ENCODE measurements at places on chromosomes 3 and 15.

DNA sequence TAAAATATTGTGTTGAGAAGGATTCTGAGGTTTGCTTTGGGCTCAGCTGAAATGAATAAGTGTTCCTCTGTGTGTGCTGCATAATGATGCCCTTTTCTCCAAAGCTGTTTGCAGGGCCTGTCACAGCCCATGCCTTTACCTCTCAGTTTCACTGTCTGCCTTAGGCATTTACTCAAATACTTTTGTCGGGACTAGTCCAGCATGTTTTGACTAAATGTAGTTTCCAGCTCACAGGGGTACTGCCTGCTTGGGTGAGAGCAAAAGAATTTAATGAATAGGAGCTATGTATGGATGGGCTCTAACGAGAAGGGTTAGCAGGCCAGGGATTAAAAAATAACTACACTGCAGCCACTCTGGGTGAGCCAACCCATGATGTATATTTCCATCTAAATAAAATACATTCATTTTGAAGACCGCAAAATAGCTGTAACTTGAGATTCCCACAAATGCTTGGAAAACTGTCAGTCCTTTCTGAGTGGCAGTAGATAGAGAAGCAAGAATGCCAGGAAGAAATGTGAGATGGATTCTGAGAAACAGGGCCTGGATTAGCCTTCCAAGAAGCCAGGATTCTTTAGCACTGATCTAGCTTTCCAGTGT, 549.2 kb upstream of the TBL1XR1 start:
- DNase-seq: no peak

DNA sequence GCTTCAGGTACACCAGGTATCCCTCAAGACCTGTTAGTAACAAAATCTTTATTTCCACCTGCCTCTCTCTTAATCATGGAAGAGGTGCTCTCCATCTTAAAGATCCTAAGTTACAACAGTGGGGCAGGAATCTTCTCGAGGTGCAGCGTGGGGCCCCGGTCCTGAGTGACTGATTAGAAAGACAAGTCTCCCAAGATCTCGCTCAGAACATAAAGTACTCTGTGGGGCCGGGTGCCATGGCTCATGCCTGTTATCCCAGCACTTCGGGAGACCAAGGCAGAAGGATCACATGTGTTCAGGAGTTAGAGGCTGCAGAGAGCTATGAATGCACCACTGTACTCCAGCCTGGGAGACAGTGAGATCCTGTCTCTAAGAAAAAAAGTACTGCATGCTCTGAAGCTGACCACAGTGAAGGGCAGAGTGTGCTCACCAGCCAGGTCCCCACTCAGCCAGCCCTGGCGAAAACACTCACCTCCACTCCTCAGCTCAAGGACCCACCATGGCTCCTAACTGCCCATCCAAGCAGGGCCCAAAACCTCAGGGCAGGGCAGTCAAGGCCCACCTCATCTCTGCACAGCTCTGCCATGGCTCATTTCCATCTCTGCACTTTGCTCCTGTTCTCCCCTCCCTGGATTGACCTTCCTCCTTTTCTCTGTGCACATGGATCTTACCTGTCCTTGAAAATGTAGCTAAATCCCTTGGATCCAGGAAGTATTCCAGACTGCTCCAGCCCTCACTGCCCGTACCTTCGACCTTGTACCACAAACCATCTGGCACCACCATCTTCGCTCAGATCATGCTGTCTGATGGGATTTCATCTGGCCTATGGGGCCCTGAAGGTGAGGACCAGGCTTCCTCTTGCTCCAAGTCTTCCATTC, 7.1 kb downstream of the SEMA7A start:
- no peak for DNase-seq

- DNase-seq: no peak
Observed at GRCh38 chr15:96381463-96381862, 51.0 kb downstream of the NR2F2 start.

DNA sequence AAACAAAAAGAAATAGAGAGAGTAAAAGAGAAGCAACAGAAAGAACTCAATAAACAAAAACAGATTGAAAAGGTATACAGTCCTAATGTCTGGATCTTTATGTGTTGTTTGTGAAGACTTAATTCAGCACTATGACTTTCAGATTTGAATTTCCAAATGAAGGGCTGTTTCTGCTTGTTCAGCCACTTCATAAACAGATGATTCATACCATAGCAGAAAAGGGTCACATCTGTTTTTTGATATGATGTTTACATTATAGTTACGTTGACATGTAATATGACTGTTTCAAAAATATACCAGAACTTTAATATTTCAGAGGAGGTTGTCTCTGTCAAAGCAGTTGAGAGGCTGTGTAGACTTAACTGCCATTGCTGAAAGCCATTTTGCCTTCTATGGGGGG, 24.1 kb downstream of the ASB14 start:
- DNase-seq: no peak

GRCh38 chr3:71185733-71186455, 397.6 kb downstream of the FOXP1 start:
- DNase-seq: no peak

DNA sequence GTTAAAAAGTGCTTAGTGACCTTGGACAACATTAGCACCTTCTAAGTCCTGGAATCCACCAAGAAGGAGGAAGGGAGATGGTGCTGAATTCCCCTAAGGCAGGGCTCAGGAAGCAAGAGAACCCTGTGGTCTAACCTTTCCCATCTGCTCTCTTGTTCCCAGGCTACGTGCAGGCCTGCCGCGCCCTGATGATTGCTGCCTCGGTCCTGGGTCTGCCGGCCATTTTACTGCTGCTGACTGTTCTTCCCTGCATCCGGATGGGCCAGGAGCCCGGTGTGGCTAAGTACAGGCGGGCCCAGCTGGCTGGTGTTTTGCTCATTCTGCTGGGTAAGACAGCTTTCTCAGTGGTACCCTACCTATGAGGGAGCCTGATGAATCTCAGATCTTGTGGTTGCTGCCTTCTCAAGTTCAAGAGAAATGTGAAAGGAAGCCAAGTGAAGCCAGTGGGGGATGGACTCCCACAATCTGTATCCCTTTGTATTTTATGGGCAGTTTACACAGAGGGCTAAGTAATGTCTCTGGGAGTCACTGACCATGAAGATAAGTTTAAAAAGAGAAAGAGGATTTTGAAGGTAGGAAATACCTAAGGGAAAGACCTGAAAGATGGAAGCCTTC, 4.4 kb downstream of the CLDN11 start:
- no peak for DNase-seq

DNA sequence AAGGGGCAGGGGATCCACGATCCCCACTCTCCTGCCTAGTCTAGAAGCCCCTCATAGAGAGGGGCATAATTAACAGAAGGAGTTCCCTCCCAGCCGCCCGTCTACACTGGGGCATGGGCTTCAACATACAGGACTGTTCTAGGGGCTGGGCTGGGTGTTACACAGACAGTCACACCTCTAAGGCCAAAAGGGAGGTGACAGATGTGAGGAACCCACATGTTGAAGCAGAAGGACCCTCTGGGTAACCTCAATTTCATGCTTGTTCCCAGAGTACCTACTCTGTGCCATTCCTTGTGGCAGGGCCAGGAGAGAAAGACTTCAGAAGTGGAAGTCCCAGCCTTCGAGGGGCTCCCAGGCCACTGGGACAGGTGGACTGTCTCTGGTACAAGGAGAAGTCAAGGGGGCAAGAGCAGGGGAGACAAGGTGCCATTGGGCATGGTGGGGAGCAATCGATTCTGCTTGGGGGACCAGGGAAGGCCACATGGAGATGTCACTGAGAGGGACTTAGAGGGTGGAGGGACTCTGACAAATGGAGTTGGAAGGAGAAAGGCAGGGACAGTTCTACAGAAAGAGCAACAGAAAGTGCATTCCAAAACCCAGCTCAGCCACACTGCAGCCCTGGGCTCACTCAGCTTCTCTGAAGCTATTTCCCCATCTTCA, 71.3 kb downstream of the CPN2 start:
- no peak for DNase-seq

DNA sequence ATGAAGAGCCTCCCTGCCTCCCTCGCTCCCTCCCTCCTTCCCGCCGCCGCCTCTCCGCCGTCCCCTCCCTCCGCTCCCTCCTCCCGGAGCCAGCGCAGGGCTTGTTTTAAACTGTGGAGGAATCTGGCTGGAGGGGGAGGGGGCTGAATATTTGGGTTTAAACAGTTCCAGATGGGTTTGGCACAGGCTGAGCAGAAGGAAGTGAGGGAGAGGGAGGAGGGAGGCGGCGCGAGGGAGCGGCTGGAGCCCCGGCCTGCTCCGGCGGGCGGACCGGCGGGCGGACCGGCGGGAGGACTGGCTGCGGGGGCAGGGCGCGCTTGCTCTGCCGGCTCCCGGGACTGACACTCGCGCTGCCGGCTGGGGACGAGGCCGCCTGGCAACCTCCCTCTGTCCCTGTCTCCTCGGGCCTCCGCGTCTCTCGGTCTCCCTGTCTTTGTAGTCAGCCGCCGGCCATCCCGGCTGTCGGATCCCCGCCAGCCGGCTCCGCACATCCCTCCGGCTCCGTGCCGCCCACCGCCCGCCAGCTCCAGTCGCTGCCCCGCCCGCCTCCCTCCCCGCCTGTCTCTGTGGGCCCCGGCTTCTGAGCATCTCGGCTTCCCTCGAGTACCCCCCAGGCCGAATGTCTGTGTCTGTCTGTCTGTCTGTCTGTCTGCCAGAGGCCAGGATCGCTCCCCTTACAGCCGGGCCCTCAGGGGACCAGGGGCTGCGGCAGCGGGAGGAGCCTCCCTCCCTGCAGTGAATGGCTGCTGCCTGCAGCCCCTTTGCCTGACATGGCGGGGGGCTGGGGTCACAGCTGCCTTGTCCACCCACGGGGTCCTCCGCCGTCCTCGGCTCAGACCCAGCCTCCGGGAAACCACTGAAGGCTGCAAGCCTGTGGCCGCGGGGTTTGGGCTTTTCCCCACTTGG, 7.6 kb downstream of the EPHB3 start:
- peak; percentile 73 for DNase-seq

DNA sequence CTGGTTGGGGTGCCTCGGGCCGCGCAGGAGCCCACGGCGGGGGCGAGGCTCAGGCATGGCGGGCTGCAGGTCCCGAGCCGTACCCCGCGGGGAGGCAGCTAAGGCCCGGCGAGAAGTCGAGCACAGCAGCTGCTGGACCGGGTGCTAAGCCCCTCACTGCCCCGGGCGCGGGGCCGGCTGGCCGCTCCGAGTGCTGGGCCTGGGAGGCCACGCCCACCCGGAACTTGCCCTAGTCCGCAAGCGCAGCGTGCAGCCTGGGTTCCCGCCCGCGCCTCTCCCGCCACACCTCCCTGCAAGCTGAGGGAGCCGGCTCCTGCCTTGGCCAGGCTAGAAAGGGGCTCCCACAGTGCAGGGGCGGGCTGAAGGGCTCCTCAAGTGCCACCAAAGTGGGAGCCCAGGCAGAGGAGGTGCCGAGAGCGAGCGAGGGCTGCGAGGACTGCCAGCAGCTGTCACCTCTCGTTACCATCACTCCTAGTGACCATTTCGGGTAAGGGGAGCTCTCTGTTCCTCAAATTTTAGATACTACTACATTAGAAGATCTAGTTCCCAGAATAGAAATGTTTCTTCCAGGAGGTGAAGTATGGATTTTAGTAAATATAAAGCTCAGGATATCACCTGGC, 417.0 kb upstream of the AGTR1 start:
- no peak for DNase-seq

- DNase-seq: no peak
Observed at GRCh38 chr3:8507496-8507895, 5.9 kb downstream of the LMCD1 start.

DNA sequence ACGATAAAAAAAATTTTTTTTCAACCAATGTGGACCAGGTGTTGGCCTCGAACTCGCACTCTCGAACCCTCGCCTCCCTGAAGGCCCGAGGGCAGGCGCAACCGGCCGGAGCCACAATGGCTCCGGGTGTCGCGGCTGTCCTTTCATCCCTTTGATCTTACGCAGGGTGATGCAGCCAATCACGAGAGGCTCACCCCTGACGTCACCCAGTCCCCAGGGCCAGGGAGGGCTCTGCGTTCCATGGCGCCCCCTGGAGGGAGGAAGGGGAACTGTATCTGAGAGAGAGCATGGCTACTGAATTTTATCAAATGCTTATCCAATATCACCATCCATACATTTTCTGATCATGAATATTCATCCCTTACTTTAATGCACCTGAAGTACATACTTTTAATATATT, 15.4 kb upstream of the GMNC start:
- no peak for DNase-seq

GRCh38 chr15:74380361-74381189, 13.1 kb upstream of the CYP11A1 start:
- no peak for DNase-seq

GRCh38 chr3:127410137-127410488, 122.3 kb upstream of the PRR20G start:
- DNase-seq: no peak

DNA sequence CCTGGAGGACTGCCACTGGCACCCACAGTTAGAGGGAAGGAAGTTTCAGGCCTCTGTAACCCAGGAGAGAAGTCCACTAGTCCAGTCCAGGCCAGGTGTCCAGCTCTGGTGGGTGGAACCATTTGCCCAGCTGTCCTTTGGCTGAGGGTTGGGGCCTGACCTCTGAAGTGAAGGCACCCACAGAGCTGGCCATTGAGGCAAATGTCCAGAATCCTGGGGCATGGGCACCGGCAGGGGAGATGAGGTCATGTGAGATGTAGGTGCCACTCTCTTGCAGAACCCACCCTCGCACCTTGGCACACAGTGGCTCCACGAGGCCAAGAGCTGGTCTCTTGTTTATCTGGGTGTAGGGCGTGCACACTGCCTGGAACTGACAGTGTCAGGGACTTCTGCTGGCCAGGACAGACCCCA, 162.8 kb downstream of the SMAD6 start:
- DNase-seq: no peak

DNA sequence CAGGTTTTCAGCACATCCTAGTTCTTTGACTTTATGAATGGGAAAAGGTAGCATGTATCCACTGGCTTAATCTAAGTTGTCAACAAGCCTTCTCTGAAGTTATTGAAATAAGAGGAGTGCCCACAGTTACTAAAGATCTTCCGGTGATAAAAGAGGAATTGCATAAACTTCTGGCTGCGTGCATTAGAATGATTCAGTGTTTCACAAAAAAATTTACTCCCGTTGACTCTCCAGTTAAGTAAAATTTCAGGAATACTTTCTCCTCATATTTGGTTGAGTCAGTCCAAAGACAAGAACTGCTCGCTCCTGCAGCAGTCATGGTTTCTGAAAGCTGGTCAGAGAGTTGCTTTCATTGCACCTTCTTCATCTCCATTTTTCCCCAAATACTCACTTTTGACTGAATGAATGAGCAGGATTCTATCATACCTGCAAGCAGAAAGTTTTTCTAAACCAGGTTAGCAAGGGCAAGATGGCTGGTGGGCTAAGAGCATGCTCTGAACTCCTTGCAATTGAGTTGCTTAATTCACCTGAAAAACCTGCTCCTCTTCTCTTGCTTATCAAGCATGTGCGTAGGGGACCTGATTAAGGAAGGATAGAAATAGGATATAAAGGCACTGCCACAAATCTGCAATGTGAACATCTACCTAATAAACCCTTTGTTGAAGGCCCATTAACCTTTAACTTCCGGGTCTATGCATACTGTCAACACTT, 64.2 kb upstream of the TIMP4 start:
- DNase-seq: no peak

GRCh38 chr3:119635719-119636118, 24.7 kb downstream of the POPDC2 start:
- no peak for DNase-seq

- no peak for DNase-seq
Observed at GRCh38 chr3:72426618-72427397, 421.4 kb downstream of the SHQ1 start.

- no peak for DNase-seq
Observed at GRCh38 chr3:167554898-167555297, 81.1 kb upstream of the SERPINI2 start.

Measured in G401 (cell line).